Esophagus squamous epithelium (tissue), 5 donors: ENCODE measurements at places on chromosomes 5 and 9.

GRCh38 chr9:2241461-2241835 lies 226.3 kb downstream of the SMARCA2 start:
- no peak for DNase-seq

- DNase-seq, result no peak
Observed at GRCh38 chr5:148808864-148809642, 17.4 kb upstream of the ADRB2 start.

DNA sequence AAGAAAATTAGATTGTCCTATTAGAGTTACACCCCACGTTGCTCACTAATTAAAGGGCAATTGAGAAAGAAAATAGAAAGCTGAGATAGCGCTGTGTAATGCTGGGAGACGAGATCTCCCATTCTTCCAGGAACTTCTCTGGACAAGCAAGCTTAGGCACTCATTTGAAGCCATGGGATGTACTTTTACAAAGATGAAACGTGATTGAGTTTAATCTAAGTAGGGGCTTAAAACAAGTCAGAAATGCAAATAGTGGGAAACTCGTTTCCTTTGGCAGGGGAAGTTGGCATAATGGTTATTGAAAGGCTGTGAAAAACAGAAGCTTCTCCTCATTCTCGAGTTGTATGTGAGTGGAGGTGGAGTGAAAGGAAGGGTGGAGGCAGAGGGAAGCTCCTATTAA lies 3.7 kb downstream of the PRDM6 start:
- DNase-seq, result no peak

DNA sequence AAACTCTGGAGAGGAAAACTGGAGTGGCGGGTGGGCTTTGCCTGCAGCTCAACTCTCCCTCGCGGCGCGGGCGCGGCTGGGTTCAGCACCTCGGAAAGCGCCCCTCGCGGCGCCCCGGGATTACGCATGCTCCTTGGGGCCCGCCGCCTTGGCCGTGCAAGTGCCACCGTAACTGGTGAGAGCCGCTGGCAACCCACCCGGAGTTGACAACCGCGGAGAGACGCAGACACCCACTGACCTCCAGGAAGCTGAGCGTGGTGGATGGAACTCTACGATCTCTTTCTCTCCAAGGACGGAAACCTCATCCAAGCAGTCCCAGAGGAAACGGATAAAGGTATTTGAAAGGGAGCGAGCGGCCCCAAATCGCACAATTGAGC lies 194 bp upstream of the RXFP3 start:
- no peak for DNase-seq

GRCh38 chr5:75551471-75551870 lies 39.8 kb downstream of the POLK start:
- DNase-seq, result no peak

DNA sequence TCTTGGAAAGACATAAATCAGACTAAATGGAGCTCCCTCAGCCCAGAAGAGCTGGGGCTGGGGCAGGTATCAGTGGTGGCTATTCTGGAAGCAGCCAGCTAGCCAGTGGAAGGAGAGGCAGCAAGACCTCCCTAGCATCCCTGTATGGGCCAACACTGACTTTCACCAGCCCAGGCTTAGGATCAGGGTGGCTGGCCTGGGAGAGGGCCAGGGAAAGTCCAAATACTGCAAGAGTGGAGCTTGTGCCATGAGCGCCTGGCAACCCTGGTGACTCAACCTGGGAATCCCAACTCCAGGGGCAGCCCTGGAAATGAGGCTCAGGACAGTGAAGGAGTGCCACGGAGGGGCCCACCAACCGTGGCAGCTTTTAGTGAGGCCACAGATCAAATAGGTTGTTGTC lies 7.6 kb upstream of the IRF1 start:
- no peak for DNase-seq

- DNase-seq, result no peak
Observed at GRCh38 chr5:98320343-98320742, 453.1 kb upstream of the RGMB start.

DNA sequence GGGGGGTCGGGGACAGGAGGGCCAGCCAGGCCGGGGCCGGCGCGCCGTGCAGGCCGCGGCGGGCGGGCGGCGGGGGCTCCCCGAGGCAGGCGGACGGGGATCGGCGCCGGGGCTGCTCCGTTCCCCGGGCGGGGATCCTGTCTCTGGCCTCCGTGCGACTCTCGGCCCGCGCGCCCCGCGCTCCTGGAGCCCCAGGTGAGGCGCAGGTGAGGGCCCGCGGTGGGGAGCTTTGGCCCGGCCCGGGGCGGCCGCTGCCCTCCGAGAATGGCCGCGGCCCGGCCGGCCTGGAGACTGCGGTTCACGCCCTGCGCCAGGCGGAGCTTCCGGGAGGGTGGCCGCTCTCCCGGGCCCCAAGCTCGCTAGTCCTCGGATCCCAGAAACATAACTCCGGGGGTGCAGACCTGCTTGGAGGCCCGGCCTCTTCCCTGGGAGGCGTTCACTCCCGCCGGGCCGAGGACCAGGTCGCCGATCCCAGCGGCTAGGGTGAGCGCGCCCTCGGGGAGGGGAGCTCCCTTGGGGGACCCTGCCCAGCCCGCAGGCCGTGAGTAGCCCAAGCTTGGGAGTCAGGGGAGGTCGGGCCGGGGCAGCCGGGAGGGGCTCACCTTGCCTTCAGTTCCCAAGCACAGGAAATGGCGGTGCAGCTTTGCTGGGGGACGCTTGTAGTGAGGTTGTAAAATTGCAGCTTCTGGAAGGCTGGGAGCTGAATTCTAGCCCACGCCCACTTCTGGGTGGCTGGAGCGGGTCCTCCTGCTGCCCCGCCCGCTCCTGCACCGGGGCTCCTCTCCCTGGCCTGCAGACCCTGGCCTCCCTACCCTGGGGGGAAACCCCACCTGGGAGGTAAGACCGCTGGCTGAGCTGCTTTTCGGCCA lies 723 bp downstream of the PPP1R26 start:
- no peak for DNase-seq

DNA sequence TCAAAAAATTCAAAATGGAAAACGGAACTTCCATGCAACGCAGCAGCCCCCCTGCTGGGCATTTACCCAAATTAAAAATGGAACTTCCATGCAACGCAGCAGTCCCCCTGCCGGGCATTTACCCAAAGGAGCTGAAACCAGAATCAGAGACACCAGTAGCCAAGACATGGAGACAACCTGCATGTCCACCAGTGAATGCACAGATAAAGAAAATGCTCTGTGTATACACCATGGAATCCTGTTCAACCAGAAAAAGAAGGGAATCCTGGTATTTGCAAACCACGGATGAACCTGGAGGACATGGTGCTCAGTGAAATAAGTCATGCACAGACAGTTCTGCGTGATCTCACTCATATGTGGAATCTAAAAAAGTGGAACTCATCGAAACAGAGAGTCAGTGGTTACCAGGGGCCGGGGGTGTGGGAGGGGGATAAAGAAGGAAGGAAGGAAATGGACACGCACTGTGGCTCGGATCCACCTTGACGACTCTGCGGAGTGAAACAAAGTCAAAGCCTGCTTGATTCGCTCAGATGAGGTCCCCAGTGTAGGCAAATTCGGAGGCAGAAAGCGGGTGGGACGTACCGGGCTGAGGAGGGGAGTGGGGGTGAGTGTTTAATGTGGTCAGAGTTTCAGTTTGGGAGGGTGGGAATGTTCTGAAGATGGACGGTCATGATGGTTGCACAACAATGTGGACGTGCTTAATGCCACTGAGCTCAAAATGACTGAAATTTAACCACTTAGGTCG lies 40.2 kb upstream of the EXOC3 start:
- DNase-seq, result no peak

- no peak for DNase-seq
Observed at GRCh38 chr5:6448622-6449464, at the start of gene UBE2QL1. Gene UBE2QL1, plus strand, starts transcription at chr5:6448859. Its CDS starts 35 bp downstream, at chr5:6448894.

DNA sequence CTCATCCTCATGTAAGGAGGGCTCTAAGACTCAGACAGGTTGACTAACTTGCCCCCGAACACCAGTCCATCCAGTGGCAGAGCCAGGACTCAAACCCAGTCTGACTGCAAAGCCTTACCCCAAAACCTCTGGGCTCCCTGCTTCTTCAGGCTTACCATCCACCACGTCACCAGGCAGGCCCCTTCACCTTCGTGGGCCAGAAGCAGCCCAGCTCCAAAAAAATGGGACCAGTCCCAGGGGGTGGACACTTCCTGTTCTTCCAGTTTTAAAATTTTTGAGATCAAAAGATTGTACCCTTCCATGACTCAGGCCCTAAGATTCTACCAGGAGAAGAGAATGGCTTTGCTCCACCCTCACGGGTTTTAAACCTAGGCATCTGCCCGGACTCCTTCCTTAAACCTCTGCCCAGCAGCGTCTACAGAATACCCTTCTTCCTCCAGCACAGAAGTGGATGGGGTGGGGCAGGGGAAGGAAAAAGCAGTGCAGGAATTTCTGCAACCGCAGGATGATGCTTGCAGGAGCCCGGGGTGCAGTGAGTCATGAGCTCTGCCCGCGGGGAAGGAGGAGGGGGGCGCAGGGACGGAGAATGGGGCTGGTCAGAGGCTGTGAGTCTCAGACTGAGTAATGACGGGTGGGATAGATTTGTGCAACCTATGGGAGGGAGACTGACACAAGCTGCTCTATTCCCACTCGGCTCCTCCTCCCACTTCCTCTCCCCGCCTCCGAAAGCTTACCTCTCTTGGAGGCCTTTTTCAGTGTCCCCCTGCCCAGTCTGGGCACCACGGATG lies 50.4 kb upstream of the STXBP1 start:
- no peak for DNase-seq

GRCh38 chr9:117825609-117826347 lies 121.6 kb downstream of the TLR4 start:
- DNase-seq, result no peak

- DNase-seq, result no peak
Observed at GRCh38 chr9:127814619-127815511, 12.2 kb downstream of the FPGS start.

DNA sequence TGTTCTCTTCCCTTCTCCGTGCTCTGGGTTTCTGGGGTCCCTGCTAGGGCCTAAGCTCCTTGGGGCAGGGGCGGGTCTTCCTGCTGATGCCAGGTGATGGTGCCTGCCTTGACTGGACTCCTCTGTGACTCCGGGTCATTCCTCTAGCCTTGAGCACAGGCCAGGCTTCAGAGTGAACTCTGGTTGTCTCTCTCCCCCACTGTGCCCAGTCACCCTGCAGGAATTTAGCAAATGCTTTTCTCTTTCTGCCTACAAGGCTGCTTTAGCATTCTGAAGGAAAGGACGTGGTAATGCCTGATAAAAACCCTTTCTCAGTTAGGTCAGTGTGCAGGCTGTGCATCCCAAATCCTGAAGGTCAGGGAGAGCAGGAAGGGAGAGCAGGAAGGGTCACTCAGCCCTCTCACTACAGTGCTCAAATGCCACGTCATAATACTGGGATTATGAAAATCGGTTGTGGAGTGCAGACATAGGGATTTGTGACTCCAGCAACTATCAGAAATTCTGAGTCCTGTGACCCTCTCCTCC lies 2.7 kb downstream of the CXCL14 start:
- DNase-seq, result no peak

DNA sequence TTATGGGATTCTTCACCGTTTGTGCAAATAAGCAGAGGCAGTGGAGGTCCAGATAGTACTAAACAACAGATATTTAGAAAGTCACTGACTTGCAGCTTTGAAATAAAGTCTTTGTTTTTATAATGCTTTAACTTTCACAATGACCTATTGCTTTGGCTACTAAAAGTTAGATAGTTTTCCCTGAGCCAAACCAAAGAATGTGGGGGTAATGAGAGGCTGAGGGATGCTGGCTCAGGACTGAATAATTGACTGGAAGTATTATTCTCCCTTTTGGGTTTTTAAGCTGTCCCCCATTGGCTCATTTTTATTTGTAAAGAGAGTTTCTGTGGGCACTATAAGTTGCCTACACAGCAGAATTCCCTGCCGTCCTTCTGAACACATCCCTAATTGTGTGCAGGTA lies 99.2 kb upstream of the ACTBL2 start:
- DNase-seq, result no peak

DNA sequence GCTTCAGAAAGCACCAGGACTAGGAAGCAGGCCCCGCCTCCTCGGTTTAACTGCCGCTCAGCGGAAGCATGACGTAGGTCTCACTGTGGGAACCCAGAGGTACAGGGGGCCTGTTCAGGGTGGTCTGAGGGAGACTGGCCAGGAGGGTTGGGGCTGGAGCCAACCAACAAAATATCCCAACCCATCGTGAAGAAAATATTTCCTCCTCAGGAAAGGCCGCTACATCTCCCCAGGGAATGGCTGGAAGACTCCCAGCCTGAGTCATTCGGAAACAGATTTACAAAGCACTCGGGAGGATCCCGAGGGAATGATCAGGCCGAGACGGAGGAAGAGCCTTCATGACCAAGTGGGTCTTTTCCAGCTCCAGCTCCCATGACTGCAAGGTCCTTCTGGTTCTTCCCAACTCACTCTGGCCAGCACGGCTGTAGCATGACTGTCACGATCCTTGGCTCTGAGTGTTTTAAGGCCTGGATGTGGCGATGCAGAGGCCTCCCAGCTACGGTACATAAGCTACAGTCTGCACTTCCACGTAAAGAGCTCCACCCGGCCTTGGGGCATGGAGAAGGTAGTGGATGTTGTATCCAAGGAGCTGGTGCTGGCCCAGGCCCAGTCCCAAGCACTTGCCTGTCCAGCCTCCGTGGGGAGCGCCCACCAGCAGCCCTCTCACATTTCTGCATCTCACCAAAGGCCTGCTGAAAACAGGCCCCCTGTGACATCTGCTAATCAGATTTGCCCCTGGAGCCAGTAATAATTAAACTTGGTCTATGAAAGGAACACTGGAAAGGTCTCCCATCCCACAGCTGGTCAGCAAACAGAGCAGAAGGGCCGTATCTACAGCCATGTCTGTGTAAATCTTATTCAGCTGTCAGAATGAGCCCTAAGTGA lies 100.6 kb downstream of the LHFPL2 start:
- no peak for DNase-seq

DNA sequence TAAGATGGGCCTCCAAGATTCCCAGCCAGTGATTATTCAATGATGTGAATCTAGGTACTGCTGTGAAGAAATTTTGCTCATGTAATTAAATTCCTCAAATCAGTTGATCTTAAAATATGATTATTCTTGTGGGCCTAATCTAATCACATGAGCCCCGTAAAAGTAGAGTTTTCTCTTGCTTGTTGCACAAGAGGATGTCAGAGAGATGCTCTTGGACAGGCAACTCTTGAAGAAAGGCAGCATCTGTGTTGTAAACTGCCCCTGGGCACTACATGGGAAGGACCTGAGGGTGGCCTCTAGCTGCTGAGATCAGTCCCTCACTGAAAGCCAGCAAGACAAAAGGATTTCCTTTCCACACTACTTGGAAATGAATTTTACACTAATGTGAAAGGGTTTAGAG lies 132.9 kb downstream of the TRPM3 start:
- no peak for DNase-seq

DNA sequence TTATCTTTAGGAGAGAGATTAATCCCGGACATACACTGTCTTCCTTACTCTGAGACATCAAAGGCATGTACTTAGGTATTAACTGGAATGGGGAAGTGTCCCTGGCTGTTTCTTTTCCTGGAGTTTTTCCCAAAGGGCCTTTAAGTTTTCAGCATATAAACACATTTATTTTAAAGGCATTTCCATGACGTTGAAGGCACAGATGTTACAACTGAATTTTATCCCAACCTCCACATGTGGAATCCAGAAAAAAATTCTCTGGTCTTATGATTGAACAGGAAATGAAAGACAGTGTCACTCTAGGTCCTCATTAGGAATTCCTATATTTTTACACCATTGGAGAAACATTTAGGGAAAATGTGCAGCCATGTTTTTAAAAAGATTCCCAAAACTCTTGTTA lies 41.6 kb upstream of the SHOC1 start:
- no peak for DNase-seq

GRCh38 chr9:86434039-86434726 lies 80.0 kb upstream of the TUT7 start:
- no peak for DNase-seq

- no peak for DNase-seq
Observed at GRCh38 chr5:96968074-96968473, 32.2 kb downstream of the LNPEP start.

GRCh38 chr5:13932011-13932410 lies 12.5 kb downstream of the DNAH5 start:
- no peak for DNase-seq
